AG04449 (cell line): ENCODE measurements at places on chromosomes 5 and 9.

- DNase-seq, result no peak
These were observed 34.1 kb downstream of the SIL1 start for GRCh38 chr5:139164020-139164419.

GRCh38 chr5:50623666-50624065, 42.8 kb upstream of the PARP8 start:
- DNase-seq, result no peak

DNA sequence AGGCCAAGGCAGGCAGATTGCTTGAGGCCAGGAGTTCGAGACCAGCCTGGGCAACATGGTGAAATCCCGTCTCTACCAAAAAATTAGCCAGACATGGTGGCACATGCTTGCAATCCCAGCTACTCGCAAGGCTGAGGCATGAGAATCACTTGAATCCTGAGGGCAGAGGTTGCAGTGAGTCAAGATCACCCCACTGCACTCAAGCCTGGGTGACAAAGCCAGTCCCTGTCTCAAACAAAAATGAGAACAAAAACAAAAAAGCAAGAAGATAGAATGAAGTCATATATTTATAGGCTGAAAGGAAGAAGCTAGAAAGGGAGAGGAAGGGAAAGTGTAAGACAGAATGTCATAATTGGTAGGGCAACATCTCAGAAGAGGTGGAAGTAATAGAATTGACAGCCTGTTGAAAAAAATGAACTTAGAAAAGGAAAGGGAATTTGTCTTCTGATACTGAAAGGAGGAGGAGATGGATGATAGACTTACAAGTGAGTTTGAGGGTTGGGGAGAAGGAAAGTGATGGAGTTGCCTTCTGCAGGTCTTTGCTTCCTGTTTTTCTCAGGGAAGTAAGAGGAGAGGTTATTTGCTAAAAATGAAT, 32.2 kb downstream of the CARD6 start:
- no peak for DNase-seq

- DNase-seq, result no peak
These were observed 17.3 kb downstream of the ODF2 start for GRCh38 chr9:128473104-128473503.

- DNase-seq, result no peak
These were observed 156.4 kb downstream of the EDIL3 start for GRCh38 chr5:84228266-84228665.

DNA sequence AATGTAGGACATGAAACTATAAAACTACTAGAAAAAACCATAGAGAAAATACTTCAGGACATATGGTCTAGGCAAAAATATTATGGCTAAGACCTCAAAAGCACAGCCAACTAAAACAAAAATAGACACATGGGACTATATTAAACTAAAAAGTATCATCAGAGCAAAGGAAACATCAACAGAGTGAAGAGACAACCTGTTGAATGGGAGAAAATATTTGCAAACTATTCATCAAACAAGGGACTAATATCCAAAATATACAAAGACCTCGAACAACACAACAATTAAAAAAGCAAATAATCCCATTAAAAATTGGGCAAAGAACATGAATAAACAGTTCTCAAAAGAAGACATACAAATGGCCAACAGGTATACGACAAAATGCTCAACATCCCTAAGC, 210.9 kb downstream of the PCSK1 start:
- no peak for DNase-seq

- no peak for DNase-seq
These were observed 67.5 kb downstream of the MAMDC2 start for GRCh38 chr9:70111042-70111602.

DNA sequence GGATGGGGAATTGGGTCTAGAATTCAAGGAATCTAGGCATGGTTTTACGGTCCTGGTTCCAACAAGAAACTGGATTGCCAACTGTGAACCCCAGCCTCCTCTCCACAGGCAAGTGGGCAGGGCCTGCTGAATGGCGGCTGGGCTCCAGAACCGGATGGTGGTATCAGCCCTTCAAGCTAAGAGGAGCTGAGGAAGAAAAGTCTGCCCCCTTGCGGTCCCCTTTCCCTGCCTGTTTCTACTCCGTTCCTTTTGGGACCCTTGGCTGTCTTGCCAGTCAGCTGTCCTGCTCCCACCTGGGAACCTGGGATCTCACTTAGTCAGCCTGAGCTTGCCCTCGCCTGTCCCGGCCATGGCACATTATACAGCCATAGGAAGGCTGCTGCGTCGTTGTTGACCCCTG, 234.4 kb upstream of the DAPK1 start:
- DNase-seq, result no peak

DNA sequence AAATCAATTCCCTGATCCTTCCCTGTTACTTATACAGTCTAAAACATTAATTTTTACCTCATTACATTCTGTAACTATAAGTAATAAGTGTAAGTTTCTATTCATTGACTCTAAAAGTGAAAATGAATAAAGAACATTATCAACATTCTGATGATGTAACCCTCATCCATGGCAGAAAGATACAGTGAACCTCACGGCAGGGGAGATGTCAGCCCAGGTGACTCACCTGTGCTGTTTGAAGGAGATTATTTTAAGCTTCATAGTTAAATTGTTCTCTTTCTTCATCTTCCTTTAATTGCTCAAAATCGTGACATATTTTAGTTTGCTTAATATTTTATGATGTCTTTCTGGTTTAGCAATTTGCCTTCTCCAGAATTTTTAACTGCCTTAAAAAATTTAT, 268.1 kb downstream of the FSTL4 start:
- DNase-seq, result no peak
